Fibroblast of lung (primary cell): ENCODE measurements at places on chromosomes 1 and 21. TPM values are rescaled to one million over a fixed set of nuclear protein-coding genes. Genes with fewer than 3 reads are reported as not detected.

DNA sequence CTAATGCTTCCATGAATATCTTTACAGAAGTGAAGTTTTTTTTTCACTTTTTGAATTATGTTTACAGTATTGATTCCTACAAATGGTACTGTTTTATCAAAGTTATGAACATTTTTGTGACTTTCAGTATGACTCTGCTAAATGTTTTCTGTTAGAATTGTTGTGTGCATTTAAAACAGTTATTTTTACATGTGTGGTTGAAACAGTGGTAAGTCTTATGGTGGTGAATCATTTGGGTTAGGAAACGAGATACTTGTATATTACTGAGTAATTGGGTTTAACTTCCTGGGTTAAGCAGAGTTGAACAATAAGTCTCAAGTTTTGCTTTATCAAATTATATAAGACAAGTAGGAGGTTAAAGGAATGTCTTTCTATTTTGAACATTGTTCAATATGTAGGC lies 66.8 kb downstream of the VPS13D start:
- peaks cover 2% of the 10 kb centered on the region for H3K36me3 ChIP-seq
- H3K27ac ChIP-seq: peak overlapping the region; percentile 56
- DNase-seq: peak; percentile 79
- H3K4me1 ChIP-seq: peaks cover 3% of the 10 kb centered on the region

- peaks cover 11% of the 10 kb centered on the region for H3K4me1 ChIP-seq
- peak overlapping the region; percentile 4 for H3K4me3 ChIP-seq
- peaks cover 4% of the 10 kb centered on the region for H3K27me3 ChIP-seq
Measured at GRCh38 chr1:154353460-154353904, 28.2 kb downstream of the ATP8B2 start.

GRCh38 chr1:183845681-183846080 lies 40.8 kb downstream of the RGL1 start:
- no peaks in the 10 kb centered on the region for H3K36me3 ChIP-seq
- peaks cover 10% of the 10 kb centered on the region for H3K4me1 ChIP-seq
- H3K27ac ChIP-seq: peak overlapping the region; percentile 43
- peak; percentile 41 for DNase-seq

- H3K4me1 ChIP-seq: no peaks in the 10 kb centered on the region
- no peak overlapping the region for H3K4me3 ChIP-seq
- H3K27me3 ChIP-seq: no peaks in the 10 kb centered on the region
- DNase-seq: no peak
- H3K36me3 ChIP-seq: no peaks in the 10 kb centered on the region
Measured at GRCh38 chr1:206854401-206855129, 10.9 kb upstream of the IL20 start.

Gene NCF2
- 0.77 and 2.6 TPM in 2 replicates for total RNA-seq

DNA sequence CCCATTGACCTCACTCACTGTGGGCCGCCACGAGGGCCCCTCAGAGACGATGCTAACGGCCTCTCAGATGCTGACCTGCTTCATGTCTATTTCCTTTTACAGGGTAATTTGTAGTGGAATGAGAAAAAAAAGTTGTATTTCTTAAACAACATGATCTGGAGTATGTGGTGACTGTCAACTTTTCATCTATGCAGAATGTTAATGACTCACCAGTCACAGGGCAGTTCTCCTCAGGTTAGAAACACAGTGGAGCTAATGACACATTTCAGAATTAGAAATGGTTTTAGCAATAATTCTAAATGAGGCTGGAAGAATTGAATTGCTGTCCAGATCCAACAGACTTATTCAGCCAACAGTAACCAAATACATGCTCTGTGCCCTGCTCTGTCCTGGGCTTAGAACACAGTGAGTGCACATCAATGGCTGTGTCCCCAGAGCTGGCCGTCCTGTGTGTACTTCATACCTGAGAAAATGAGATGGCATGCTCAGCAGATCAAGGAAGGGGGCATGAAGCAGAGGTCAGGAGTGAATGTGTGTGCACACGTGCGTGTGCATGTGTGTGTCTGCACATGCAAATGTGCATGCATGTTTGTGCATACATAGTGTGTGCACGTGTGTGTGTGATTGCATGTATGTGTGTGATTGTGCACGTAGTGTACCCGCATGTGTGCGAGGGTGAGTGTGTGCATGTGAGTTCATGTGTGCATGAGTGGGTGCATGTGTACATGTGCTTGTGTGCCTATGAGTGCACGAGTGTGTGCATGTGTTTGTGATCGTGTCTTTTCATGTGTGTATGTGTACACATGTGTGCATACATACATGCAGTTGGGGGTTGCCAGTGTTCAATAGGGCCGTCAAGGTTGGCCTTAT lies 145.3 kb downstream of the PCBP3 start:
- H3K27ac ChIP-seq: no peak overlapping the region
- no peaks in the 10 kb centered on the region for H3K4me1 ChIP-seq
- H3K27me3 ChIP-seq: no peaks in the 10 kb centered on the region
- peak; percentile 31 for DNase-seq
- H3K4me3 ChIP-seq: no peak overlapping the region
- no peaks in the 10 kb centered on the region for H3K36me3 ChIP-seq

DNA sequence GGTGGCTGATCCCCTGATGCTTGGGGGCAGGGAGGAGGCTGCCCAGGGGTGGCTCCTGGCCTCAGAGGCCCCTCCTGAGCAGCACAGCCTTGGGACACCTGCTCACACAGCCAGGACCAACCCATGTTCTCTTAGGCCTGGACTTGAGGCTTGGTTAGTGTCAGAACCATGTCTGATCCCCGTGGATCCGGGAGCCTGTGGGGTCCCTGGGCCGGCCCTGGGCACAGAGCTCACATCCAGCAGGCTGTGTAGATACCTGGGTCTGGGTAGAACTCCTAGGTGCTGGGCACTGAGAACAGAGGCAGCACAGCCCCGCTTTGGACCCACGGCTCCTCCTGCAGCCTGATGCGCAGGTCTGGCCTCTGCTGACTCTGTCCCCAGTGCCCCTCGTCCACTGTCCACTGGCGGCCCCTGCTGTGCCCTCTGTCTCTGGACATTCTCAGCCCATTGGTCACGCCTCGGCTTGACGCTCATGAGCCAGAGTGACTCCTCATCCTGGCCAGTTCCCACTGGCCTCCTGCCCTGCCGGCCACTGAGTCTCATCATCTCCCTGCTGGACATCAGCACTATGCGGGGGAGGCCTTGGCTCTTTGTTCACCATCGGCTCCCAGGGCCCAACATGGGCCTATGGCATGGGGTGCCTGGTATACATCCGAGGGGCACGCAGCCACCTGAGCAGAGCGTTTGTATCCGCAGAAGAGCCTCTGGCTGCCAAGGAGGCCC lies 70.2 kb downstream of the TRIM11 start:
- H3K36me3 ChIP-seq: no peaks in the 10 kb centered on the region
- H3K27me3 ChIP-seq: no peaks in the 10 kb centered on the region
- H3K4me3 ChIP-seq: no peak overlapping the region
- H3K27ac ChIP-seq: no peak overlapping the region

DNA sequence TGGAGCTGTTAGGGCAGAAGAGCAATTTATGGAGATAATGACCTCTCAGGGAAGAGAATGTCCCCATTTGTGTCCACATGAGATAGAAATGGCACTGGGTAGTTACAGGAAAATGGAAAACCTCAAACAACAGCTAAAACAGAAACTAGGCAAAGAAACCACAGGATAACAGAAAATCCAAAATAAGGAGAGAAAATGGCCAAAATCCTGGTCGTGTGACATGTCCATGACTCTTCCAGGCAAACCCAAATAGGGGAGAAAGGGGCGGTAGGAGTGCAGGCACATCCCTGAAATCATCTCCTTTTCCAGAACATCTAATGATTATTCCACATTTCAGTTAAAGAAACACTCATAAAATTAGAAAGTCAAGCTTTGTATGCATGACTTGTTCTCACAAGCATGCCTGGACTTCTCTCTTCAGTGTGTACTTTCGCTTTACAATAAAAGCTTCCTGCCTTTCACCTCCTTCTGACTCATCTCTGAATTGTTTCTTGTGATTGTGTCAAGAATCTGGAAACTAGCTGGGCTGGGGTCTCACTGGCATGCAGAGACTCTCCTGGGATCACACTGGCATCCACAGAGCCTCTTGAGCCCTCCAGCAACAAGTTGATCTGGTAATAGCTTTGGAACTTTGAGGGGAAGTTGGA lies 171.4 kb upstream of the ZP4 start:
- H3K4me1 ChIP-seq: no peaks in the 10 kb centered on the region
- peak; percentile 86 for DNase-seq
- H3K27me3 ChIP-seq: no peaks in the 10 kb centered on the region
- H3K36me3 ChIP-seq: no peaks in the 10 kb centered on the region
- H3K4me3 ChIP-seq: no peak overlapping the region
